Activated CD4-positive, alpha-beta T cell treated with anti-CD3 and anti-CD28 coated beads, Interleukin-2, amount 10 ng/mL, durations not matched to agents 7 days and 5 days (primary cell): ENCODE measurements at places on chromosomes 3 and 15. TPM values are rescaled to one million over a fixed set of nuclear protein-coding genes. Genes with fewer than 3 reads are reported as not detected.
A peak's percentile ranks its signal among the peaks of the same experiment; 100 is the strongest.

GRCh38 chr3:50090984-50091383, 2.3 kb downstream of the RBM5 start:
- DNase-seq, result no peak

DNA sequence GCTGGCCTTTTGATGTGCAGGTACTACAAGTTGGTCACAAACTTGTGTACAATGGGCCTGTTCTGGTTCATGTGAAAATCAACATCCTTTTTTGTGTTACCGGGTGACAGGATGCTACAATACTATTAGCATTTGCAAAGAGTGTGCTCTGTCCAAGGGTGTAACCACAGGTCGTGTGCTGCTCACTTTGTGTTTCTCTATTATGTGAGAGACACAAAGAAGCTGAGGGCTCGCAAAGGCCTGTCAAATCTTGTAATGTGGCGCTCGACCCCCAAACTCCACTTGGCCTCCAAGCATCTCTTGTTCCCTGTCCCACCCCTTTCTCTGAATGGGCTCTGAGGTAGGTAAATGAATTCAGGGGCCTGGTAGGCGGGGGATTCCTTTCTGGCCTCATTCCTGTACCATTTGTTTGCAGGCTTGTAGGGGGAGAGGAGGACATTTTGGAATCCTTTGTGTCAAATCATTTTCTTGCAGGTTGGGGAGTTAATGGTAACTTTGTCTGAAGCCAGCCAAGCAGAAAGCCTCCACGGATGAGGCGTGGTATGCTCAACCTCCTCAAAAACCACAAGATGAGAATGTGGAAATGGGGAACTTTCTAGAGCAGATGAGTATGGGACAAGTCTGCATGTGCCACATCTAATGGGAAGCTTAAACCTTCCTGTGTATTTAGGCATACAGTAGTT, 109.1 kb downstream of the OPA1 start:
- no peak for DNase-seq

GRCh38 chr3:124714223-124714853, 15.9 kb upstream of the UMPS start:
- DNase-seq, result no peak

DNA sequence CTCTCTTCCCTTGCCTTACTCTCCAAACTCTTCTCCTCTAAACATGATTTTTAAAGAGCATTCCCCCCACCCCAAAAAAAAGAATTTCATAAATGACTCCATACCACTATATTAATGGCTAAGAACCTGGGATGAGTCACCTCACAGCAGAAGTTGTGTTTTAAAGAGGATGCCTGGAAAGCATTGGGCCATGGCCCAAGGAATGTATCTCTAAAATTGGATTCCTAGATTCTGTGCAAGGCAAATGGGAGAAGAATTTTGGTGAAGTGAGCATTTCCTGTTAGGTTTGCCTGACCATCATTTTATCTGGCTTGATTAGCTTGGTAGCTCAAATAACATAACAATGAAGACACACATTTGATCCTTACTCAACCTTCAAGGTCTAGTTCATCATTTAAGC, 251.4 kb downstream of the NR1D2 start:
- DNase-seq, result no peak

DNA sequence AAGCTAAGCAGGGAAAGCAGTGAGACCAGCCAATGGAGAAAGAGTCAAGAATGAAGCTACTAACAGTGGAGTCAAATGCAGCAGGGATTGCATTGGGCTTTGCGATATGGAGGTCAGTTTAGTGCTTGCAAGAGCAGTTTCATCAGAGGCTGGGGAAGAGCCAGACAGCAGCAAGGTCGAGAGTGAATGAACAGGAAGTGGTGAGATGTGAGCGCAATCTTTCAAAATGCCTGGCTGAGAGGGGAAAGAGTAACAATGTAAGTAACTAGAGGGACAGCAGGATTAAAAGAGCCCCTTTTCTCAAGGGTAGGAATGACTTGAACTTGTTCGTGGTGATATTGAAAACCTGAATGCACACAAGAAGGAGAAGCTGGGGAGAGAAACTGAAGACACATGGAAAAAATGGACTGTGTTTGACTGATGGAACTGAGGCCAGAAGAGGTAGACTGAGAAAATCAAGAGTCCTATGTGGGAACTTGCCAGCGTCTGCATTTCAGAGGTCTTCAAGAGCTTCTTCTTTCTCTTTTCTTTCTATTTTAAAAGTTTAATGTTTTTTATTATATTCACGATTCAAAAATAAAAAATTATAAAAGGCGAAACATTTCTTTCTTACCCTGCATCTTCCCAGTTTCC, 30.6 kb upstream of the GPR160 start:
- DNase-seq, result peak; percentile 60

DNA sequence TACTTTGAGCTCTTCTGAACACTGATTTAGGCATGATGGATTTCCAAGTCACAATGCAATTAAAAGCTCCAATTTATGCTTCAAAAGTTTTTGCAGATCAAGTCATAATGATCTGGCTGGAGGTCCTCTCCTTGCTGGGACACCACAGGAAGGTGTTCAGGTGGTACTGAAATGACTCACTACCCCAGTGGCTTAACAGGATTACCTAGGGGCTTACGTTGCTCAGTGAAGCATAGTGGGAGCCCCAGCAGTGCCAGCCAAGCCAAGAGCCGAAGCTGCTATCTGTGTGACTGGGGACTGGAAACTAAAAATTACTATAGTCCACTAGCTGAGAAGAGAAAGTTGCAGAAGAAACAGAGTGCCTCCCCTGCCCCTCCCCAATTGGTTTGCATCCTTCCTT, 110.1 kb upstream of the LPP start:
- DNase-seq, result peak; percentile 12

- no peak for DNase-seq
These were observed 2.6 kb downstream of the ST3GAL6 start for GRCh38 chr3:98765721-98766120.

DNA sequence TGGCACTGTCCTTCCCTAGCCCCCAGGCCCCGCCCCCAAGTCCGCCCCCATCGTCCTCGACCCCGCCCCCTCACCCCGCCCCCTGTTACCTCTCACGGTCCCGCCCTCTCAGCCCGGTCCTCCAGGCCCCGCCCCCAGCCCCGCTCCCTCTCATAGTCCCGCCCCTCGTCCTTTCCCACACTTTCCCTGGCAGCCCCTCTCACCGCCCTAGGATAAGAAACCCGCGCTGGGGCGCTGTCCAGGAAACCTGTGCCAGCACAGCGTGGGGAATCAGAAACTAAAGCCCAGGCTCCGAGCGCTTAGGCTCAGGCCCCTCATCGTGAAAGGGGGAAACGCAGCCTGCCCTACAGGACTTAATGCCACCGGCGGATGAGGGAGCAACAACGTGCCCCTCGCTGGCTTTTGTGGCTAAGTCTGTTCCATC, 20.9 kb downstream of the TRPM1 start:
- peak; percentile 10 for DNase-seq

DNA sequence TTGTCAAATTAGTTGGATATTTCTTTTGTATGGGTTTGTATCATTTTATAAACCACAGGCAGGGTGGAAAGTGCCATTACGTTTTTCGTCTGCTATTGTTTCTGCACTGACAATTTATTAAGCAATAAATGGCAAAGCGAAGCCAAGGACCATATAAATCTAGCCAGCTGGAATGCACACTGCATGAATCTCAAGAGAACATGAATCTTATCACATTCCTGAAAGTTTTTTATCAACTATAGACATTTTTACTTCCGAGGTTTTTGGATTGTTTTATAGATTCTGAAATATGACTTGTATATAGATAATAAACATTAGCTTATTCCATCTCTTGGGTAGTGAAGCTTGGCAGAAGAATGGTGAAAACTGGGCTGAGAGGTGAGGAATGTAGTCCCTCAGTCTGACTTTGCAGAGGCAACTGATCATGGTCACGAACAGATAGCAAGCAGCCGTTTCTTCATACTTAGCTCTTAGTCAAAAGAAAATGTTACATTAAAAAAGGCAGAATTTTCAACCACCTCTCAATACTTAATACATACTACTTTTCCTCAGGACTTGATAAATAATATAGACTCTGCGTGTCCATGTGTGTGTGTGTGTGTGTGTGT, 102.7 kb downstream of the OSBPL10 start:
- DNase-seq, result no peak

GRCh38 chr3:183988216-183988790, 29.4 kb downstream of the ABCC5 start:
- no peak for DNase-seq

- DNase-seq, result no peak
These were observed 47.8 kb downstream of the IQGAP1 start for GRCh38 chr15:90435652-90436337.

DNA sequence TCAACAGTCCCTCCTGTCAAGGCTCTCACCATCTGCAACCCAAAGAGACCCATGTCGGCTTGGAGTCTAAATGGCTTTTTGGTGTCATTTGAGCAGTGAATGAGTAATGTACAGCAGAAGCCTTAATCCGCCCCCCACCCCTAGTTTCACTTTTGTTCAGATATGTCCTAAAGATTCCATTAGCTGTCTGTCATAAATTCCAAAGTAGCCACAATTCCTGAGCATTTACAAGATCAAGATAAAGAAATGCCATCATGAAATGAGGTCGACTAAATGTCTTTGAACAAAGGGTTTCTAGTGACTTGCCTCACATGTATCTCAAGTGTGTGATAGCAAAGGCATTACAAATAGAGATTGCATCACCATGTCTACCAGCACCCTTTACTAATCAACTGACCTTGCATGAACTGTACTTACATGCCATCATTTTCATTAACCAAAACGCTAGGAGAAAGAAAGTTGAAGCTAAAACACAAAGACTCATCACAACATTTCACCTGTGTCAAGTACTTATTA, 123.8 kb upstream of the PHLDB2 start:
- no peak for DNase-seq

GRCh38 chr3:67712259-67712658, 57.8 kb upstream of the SUCLG2 start:
- DNase-seq, result no peak

GRCh38 chr15:98785807-98786621, 137.7 kb downstream of the IGF1R start:
- no peak for DNase-seq

DNA sequence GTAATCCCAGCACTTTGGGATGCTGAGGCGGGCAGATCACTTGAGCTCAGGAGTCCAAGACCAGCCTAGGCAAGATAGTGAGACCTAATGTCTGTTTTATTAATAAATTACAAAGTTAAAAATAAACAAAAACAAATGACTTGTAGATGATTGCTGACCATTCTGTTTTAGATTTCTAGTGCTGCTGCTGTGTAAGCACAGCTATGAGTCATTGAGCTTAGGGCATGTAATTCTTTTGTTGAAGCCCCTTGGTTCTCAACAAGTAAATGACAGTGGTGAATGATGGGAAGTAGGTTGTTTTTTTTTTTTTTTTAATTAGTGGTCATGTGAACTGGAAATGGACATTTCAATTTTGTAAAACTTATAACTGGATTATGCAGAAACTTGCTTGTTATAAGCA, 63.3 kb downstream of the LEO1 start:
- DNase-seq, result no peak

DNA sequence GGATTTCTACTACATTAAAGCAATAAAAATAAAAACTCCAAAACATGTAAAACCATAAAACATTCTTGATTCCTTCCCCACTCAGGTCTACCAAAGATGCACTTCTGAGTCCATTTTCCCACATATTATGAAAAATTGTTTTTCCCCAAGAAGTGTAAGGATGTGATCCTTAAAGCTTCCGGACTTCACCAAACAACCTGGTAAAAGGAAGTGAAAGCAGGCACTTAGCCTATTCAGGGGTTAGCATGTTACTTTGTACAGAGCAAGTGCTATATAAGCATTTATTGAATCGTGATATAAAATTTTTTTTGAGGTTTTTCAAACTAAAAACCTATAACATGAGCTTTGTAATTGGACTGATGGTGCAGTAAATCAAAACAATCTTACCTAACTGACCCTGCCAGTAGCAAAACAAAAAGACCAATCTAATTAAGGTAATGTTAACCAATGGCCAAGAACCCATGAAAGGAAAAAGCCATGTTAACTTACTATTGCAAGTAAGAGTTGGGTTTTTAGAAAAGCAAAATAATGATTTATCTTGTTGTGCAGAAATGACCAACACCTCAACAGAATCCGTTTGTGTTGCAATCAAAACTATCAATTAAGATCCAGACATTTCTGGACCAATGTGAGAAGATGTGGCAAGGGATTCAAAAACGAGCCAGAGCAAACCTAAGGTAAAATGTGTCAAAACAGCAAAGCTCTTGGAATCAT, 1.8 kb downstream of the SETD2 start:
- DNase-seq, result no peak

DNA sequence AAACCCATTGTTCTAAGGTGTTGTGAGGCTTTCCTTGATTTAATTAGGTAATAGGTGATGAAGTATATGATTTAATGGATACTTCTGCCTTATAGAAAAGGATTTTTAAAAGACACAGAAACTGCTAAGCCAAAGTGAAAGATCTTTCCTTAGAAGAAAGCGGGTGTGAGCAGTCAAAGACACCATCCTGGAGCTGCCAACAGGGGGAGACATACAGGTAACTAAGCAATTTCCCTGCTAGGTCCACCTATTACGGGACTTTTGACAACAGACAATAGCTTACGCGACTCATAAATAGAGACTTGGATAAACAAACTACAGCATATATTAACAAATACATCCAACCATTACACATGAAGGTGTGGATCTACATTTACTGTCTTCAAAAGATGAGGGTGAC, 669.5 kb downstream of the SQOR start:
- DNase-seq, result peak; percentile 6

DNA sequence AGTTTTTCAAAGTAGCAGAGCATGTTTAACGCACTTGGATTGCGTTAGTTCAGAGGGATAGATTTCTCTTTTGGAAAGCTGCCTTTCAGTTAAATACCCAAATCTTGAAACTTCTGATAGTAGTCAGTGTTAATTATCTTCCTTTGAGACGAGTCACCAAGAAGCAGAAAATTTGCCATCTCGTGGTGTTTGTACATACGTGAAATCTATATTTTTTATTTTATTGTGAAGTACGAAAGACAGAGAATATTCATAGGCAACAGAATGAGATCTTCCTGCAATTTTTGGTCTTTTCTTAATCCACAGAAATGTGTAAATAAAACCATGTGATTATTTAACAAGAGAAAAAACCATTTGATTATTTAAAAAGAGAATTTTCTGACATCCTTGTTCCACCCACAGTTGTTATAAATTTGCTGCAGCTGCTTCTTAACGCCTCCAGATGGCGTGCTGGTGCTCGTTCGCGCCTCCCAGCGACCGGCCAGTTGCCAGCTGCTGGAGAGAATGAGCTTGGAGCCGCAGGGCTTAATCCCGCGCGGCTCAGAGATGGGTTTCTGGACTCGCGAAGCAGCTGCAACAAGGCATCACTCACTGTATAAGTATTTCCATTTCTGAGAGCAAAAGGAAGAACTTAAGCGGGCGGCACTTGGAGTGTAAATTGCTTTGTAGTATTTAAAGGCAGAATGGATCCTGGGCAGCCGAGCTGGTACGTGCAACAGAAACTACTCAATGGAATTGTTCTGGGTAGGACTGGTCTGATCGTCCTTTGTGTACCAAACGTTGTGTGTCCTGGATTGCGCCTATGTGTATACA, 10.5 kb upstream of the SLITRK3 start:
- DNase-seq, result peak; percentile 29

GRCh38 chr3:160097478-160097877, 108.8 kb downstream of the IL12A start:
- no peak for DNase-seq

The CSPG5 gene
- 0.40 TPM for total RNA-seq

The PDZRN3 gene
- total RNA-seq, result not detected

The TAGLN3 gene
- 0.33 TPM for total RNA-seq

The ISLR2 gene
- not detected for total RNA-seq

The PGBD4 gene
- 3.8 TPM for total RNA-seq

The CCNB2 gene
- total RNA-seq, result 94.1 TPM

The CLRN1 gene
- total RNA-seq, result not detected

The PODXL2 gene
- 2.9 TPM for total RNA-seq

The ISY1 gene
- total RNA-seq, result 60.9 TPM

The ELL3 gene
- total RNA-seq, result 2.9 TPM
